ENCODE measurements at places on chromosomes 16 and 17.

- DNase-seq = no peak
Observed at GRCh38 chr16:50644729-50645128, 36.4 kb downstream of the SNX20 start.

- DNase-seq = no peak
Observed at GRCh38 chr16:31113121-31114120, 4.0 kb upstream of the KAT8 start.

DNA sequence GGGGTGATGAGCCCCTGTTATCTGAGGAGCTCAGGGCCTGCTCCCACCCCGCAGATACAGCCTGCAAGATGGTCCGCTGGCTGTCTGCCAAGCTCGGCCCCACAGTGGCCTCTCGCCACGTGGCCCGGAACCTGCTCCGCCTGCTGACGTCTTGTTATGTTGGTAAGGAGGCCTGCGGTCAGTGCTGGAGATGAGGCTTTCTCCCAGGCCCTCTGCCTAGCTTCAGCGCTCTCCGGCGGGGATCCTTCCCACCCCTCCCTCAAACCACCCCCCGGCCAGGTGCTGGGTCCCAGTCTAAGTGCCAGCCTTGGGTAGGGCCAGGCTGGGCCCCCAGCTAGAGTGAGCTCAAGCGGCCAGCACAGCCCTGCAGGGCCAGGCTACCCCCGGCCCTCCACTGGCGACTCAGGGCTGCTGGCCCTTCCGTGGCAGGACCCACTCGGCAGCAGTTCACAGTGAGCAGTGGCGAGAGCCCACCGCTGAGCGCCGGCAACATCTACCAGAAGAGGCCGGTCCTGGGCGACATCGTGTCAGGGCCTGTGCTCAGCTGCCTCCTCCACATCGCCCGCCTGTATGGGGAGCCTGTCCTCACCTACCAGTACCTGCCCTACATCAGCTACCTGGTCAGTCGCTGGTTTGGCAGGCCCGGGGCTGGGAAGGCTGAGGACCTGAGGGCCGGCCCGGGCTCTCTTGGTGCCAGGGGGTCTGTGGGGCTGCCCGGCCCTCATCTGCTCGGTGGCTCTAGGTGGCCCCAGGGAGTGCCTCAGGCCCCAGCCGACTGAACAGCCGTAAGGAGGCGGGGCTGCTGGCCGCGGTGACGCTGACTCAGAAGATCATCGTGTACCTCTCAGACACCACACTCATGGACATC lies 6.1 kb downstream of the WDR81 start:
- peak; percentile 81 for DNase-seq

DNA sequence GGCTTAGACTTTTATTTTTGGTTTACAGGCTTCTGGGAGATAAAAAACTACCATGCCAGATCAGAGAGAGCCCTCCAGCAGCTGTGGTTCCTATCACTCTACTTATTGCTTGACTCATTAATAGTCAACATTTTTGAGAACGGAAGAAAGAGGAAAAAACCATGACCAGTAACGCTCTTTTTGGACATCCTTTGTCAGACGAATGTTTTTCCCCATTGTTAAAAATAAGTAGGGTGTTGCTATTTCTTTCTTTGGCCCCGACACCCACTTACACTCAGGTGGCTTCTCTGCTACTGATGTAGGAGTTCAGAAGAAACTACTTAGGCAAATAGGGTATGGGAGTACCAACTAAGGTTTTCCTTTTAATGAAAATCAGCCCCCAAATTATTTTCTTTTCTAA lies 27.5 kb downstream of the TVP23A start:
- DNase-seq = no peak

- no peak for DNase-seq
Observed at GRCh38 chr16:81574168-81574567, 129.6 kb downstream of the CMIP start.
